Dermis lymphatic vessel endothelial cell (primary cell): ENCODE measurements at places on chromosomes 3 and 15. TPM values are rescaled to one million over a fixed set of nuclear protein-coding genes. Genes with fewer than 3 reads are reported as not detected.

MESP2 gene
- not detected in 2 replicates for total RNA-seq

CTXND1 gene
- not detected in 2 replicates for total RNA-seq

EMC7 gene
- total RNA-seq, result 28.6 and 31.2 TPM in 2 replicates

DPPA4 gene
- not detected in 2 replicates for total RNA-seq

XIRP1 gene
- not detected in 2 replicates for total RNA-seq

GRM2 gene
- total RNA-seq, result under 0.01 and 0.09 TPM in 2 replicates

ALG1L2 gene
- not detected in 2 replicates for total RNA-seq

C2CD4B gene
- total RNA-seq, result 15.6 and 20.8 TPM in 2 replicates

GOLGA6D gene
- total RNA-seq, result under 0.01 TPM in 1 of 2 replicates, not detected in the other

TGM5 gene
- not detected in 2 replicates for total RNA-seq

CCR3 gene
- total RNA-seq, result not detected in 2 replicates
